ENCODE measurements at places on chromosomes 12 and 14.

DNA sequence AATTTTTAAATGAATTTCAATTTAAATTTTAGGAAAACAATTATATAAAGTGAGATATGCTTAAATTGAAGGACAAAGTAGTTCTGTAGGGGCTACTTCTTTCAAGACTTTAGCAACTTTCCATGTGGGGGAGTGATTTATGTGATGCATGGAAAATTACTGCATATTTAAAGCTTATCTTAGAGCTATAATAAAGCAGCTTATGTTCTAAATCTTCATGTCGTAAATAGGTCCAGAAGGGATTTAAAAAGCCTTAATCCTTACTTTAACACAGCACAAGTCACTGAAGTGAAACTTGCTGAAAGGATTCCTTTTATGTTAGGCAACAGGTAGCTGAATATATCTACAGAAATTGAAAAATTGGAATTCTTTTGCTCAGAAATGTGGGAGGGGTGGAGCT lies 340.4 kb downstream of the NAV3 start:
- DNase-seq: no peak

DNA sequence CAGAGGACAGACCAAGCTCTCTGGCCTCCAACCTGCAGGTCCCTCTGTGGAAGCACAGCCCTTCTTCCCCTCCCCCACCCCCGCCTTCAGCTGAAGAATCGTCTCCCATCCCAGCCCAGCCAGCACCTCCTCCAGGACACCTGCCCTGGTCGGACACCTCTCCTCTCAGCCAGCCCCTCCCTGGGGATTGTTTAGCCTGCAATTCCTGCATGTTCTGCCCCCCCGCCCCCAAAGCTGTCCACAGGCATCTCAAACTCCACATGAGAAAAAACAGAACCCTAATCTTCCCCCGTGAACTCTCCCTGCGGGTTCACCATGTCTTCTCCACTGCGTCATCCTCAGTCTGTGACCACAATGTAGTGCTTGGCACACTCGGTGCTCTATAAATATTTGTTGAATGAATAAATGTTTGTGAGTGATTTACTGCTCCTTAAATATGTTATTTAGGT lies 24.1 kb downstream of the PRIMA1 start:
- no peak for DNase-seq

DNA sequence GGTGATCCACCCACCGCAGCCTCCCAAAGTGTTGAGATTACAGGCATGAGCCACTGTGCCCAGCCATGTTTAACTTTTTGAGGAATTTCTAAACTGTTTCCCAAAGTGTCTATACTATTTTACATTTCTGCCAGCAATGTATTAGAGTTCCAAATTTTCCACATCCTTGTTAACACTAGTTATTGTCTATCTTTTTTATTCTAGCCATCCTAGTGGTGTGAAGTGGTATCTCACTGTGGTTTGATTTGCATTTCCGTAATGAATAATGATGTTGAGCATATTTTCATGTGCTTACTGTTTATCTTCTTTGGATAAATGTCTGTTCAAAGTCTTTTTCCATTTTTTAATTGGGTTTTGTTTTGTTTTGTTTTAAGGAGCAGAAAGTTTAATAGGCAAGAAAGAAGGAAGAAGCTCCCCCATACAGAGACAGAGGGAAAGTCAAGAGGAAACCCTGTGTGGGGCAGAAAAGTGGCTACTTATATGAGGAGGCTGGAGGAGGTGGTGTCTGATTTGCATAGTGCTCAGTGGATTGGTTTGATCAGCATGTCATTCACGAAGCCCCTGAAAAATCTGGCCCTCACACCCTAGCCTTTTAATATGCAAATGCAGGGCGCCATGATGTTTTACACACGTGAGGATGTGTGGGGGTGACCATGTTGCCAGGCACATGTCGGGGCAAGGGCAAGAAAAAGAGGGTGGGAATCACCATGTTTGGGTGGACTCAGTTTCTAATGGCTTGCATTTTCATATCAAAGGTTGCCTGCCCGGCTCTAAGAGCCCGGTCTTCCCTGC lies 14.9 kb downstream of the TXNRD1 start:
- no peak for DNase-seq

GRCh38 chr14:51447411-51447810 lies 204.3 kb upstream of the FRMD6 start:
- no peak for DNase-seq

GRCh38 chr12:27193854-27194544 lies 50.1 kb upstream of the STK38L start:
- DNase-seq: no peak
